NCI-H774 (cell line): ENCODE measurements at places on chromosomes 11 and 22.
A peak's percentile ranks its signal among the peaks of the same experiment; 100 is the strongest.

GRCh38 chr11:84990141-84990540 lies 637.0 kb downstream of the DLG2 start:
- DNase-seq, result no peak

DNA sequence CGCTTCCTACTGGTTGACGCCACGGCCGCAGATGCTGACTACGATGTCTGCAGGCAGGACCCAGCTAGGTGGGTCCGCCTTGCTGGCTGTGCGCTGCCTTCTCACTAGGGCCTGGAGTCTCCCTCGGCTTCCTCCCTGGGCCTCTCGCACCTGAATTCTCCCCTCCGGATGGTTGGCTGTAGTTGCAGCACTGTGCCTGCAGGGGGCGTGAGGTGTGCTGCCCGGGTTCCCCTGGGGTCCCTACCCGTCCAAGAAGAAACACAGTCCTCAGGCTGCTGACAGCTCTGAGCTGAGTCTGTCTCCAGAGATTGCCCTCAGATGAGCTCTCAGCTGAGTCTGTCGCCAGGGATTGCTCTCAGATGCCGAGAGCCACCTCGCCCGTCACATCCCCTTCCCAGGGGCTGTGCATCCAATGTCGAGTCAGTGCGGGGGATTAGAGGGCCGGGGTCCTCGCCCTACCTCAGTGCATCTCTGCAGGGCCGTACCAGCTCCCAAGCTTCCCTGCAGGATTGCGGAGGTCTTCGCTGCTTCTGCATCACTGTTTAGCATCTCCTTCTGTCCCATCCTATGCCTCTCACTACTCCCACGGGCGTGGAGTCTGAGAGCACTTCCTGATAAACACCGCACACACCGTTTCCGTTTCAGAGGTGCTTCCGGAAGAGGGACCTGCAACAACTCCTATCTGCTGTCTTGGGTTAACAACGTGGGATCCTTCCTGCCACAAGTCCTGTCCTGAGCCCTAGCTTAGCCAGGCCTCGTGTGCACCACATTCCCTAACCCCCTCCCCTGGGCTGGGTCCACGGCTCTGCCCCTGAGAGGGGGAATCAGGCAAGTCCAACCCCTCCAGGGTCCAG lies 196.9 kb downstream of the CSNK2A3 start:
- no peak for DNase-seq

DNA sequence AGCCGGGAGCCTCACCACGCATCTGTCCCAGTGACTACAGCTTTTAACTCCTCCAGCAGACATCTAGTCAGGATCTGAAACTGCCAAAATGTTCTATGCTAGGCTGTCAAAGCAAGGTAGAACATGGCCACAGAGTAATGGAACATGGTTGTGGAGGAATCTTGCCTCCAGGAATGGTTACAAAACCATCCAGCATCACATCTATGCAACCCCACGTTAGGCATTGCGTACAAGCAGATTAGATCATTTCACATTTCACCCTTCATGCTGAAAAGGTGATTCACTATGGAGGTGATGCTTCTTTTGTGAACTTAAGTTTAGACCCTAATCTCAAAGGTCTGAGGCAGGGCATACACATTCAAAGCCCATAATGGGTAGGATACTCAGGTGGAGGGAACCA lies 103.0 kb downstream of the PARVA start:
- DNase-seq, result no peak

- no peak for DNase-seq
These were observed 261.6 kb upstream of the CADM1 start for GRCh38 chr11:115765803-115766239.

DNA sequence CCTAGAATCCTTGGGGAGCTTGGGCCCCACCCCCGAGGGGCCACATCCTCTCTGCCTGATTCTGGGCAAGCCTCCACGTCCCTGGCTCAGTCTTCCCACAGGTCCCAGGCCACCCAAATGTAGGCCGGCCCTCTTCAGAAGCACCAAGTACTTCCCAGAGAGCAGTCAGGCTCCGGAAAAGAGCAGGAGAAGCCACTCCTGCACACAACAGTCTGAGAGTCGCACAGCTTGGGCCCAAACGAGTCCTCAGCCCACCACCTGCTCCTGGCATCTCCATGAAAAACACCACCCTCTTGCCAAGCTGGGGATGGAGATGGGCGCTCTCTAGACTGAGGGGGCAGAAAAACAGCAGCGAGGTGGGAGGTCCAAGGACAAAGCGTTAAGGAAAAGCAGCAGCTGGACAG lies 15.4 kb downstream of the EHD1 start:
- no peak for DNase-seq

DNA sequence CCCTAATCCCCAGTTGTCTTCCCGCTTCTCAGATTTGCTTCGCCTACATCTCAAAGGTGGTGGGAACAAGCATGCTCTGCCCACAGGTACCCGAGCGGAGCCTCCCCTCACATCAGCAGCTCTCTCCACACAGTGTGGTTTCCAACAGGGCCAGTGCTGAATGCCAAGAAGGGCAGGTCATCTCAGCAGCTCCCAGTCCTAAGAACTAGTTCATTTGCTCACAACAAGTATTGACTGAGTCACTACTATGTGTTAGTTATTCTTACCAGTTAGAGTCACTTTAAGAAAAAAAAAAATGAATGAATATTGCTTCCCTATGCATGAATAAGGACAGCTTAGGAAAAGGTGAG lies 66.2 kb downstream of the THAP12 start:
- DNase-seq, result no peak

DNA sequence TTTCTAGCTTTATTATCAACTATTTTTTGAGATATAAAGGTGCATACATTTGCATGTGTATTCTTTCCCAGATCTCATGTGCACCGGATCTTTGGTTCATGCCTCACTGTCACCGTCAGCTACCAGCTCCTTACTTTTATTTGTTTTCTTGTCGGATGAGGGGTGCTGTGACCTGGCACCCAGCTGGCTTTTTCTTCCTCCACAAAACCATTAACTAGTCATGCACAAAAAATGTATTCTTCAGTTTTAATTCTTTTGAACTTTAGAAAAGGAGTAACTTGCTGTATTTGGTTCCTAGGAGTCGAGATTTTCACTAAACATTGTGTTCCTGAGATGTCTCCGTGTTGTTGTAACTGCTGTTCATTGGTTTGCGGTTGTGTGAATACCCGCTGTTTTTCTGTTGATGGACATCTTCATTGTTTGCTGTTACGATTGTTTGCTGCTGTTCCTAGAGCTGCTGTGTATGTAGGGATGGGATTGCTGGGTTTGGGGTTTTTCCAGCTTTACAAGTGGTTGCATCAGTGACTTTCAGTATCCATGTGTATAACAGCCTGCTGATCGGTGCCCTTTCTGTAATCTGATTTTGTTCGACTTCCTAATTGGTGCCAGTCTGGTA lies 39.4 kb downstream of the MOV10L1 start:
- DNase-seq, result no peak

- DNase-seq, result no peak
These were observed 4.9 kb downstream of the MYRF start for GRCh38 chr11:61757213-61757862.

GRCh38 chr11:119065369-119065768 lies 2.2 kb upstream of the VPS11 start:
- no peak for DNase-seq

- DNase-seq, result peak; percentile 33
These were observed 186.2 kb downstream of the SPON1 start for GRCh38 chr11:14148653-14149273.

DNA sequence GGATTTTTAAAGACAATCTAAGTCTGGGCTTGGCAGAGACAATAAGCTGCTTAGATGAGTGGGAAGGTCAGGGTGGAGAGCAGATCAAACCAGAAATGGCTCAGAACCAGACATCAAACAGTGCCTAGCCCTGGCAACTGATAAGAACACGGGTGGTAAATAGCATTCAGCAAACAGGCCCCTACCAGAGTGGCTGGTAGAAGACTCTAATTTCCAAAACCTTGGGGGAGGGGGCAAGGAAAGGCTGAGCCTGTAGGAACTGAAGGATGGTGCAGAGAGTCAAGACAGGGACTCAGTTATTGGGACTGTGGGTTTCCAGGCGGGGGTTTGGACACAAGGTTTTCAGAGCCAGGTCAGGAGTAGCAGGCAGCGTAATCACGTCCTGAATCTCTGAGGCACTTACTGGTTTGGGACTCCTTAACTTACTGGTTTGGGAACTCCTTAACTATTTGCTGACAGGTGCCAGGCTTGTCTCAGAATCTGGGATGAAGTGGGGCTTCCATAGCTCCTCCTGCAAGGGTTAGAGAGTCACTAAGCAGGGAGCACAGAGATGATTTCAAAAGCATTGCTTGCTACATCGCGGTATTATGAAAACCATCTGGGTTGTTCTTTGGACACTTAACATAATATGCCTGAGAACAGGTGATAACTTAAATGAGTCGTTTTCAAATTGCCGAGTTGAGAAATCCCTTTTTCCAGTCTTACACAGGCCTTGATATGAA lies 5.7 kb upstream of the ABTB2 start:
- DNase-seq, result no peak

DNA sequence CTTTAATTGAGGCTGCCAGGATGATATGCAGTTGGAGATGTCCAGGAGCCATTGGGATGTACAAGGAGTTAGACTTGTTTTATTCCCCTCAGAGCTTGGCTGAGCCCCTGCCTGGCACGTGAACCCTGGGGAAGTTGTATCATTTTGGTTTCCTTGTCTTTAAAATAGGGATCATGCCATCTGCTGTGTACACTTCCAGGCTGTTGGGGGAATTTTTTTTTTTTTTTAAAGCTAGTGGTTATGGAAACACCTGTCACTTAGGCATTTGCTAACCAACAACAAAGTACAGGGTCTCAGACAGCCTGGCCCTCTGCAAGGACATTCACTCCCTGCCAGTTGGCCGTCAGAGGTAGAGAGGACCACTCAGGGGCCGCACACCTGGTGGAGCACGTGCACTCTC lies 8.5 kb upstream of the RAB1B start:
- DNase-seq, result no peak
